ENCODE measurements at places on chromosomes 7 and 10.

DNA sequence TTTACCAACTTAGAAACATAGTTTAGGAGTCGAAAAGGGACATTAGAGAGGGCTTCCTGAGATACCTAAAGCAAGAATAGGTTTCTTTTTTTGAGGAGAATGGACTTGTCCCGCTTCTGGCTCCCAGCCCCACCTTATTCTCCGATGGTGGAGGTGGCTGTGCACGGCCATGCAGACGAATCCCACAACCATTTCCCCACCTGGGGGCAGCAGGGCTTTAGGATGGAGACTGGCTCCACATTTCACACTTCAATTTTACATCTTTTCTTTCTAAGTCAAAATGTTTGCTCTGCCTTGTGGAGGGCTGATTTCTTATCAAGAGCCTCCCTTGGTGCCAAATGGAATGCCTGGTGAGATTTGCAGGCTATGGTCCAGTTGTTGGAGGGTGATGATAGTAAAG is 118.5 kb downstream of the GLRX3 start:
- DNase-seq, result no peak

- no peak for DNase-seq
These were observed 694.5 kb downstream of the NXPH1 start for GRCh38 chr7:9127901-9128300.

GRCh38 chr10:61452151-61452651 is 980 bp downstream of the TMEM26 start:
- DNase-seq, result no peak

DNA sequence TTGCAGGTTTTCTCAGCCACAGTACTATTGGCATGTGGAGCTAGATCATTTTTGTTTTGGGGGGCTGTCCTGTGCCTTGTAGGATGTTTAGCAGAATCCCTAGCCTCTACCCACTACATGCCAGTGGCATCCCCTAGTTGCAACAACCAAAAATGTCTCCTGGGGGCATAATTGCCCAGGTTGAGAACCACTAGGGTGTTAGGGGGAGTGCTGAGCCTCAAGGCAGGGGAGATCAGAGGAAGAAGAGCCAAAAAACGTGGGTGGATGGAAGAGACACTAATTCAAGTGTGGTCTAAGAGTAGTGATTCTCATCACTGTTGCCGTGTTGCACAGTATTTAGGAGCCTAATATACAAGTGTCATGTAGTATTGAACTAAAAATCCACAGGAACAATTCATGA is 31.7 kb upstream of the CCNY start:
- no peak for DNase-seq

DNA sequence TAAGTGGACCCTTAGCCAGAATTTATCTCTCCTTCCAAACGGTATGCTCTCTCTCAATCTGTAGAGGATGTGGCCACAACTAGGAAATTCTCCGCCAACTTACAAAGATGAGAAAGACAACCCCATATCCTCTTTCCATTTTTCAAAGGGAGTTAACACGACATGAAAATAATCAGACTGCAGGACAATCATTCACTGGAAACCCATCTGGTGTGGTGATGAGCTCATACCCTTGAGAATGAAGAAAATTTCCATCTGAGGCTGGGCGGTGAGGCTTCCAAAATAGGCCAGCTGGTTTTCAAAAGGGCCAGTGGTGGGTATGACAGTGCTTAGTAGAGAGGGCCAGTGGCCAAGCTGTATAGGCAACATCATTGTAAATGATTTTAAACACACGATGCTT is 369.6 kb downstream of the FRMD4A start:
- DNase-seq, result peak; percentile 77

DNA sequence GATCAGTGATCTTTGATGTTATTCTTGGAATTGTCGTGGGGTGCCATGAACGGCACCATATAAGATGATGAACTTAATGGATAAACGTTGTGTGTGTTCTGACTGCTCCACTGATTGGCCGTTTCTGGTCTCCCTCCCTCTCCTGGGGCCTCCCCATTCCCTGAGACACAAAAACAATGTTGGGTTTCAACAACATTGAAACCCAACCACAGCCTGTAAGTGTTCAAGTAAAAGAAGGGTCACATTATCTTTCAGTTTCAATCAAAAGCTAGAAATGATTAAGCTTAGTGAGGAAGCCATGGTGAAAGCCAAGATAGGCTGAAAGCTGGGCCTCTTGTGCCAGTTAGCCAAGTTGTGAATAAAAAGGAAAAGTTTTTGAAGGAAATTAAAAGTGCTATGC is 19.5 kb downstream of the EN2 start:
- DNase-seq, result no peak

- DNase-seq, result no peak
These were observed 30.4 kb downstream of the TMEM270 start for GRCh38 chr7:73891178-73891885.

GRCh38 chr7:91634485-91635177 is 245.9 kb downstream of the MTERF1 start:
- no peak for DNase-seq

DNA sequence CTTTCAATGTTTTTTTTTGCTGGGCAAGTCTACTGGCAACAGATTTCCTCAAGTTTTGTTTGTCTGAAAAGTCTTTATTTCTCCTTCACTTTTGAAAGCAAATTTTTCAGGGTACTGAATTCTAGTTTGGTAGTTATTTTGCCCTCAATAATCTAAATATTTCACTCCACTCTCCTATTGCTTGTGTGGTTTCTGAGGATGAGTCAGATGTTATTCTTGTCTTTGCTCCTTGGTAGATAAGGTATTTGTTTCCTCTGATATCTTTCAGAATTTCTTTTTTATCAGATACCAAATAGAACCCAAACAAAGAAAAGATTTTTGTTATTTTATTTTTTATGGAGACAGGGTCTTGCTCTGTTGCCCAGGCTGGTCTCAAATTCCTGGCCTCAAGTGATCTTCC is 99.2 kb upstream of the MALRD1 start:
- no peak for DNase-seq

DNA sequence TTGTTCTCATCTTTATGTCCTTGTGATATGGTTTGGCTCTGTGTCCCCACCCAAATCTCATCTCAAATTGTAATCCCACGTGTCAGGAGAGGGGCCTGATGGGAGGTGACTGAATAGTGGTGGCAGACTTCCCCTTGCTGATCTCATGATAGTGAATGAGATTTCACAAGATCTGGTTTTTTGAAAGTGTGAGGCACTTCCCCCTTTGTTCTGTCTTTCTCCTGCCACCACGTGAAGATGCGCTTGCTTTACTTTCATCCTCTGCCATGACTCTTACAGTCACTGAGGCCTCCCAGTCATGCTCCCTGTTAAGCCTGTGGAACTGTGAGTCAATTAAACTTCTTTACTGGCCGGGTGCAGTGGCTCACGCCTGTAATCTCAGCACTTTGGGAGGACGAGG is 161.0 kb downstream of the HERPUD2 start:
- DNase-seq, result no peak

GRCh38 chr7:41699516-41699915 is 3.4 kb downstream of the INHBA start:
- no peak for DNase-seq

DNA sequence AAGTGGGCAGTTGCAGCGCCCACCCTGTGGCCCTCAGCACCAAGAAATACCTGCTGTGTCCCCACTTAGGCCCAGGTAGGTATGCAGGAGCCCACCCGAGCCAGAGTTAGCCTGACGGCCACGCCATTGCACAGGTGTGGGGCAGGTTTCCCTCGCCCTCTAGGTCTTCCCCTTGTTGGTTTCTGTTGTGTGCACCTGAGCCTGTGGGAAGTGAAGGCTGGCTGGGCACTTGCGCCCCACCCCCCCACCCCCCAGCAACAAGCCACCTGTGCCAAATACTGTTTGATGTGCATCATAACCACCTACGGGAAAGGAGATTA is at the start of gene CCDC201:
Gene CCDC201, minus strand, starts transcription at position 48 of the 320 bp plus-strand sequence. CDS start 75 bp downstream, outside the sequence.
- DNase-seq, result no peak

- DNase-seq, result no peak
These were observed 16.3 kb upstream of the INMT start for GRCh38 chr7:30735631-30736030.

DNA sequence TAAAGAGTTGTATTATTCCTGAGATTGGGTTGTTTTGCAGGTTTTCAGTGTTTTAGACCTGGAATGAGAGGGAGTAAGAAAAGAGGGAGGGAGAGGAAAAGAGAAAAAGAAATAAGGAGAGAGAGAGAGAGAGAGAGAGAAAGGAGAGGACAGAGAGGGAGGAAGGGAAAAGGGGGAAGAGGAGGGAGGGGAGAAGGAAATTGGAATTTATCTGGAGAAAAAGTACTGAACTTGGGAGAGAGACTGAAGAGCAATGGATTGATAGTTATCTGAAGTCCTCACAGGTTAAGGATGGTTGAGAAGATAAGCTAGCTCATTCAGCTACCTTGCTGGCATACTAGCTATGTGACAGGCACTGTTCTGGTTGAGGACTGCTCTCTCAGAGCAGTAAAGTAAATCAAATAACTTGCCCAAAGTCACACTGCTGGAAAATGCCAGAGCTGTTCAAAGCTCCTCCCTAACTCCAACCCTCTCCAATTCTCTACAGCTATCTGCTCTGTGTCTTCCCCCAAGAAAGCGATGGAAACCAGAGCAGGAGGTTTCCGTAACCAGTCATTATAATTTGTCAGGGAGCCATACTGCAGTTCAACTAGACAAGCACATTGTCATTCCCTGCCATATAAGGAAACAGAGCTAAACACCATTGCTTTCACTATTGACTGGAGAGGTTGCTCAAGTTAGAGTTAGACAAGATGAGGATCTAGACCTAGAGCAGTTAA is 10.7 kb downstream of the CALD1 start:
- DNase-seq, result no peak

GRCh38 chr10:71150796-71151195 is 61.6 kb upstream of the UNC5B start:
- no peak for DNase-seq

DNA sequence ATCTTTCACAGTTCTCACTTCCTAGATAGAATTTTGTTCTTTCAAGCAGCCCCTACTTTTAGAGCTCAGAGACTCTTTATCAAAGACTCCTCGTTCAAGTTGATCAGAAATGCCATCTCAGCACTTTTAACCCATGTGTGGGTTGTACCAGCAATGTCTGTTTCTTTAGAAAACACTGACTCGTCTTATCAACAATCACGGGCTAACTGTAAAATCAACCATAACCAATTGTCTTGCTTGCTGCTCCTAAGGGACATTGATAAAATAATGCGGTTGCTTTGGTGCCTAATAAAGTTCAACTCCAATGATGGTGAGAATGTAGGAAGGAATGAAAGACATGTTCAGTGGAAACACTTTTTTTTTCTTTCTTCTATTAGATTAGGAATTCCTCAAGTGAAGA is 12.9 kb upstream of the CDK6 start:
- DNase-seq, result no peak

GRCh38 chr10:119304541-119304940 is 97.2 kb downstream of the GRK5 start:
- no peak for DNase-seq

DNA sequence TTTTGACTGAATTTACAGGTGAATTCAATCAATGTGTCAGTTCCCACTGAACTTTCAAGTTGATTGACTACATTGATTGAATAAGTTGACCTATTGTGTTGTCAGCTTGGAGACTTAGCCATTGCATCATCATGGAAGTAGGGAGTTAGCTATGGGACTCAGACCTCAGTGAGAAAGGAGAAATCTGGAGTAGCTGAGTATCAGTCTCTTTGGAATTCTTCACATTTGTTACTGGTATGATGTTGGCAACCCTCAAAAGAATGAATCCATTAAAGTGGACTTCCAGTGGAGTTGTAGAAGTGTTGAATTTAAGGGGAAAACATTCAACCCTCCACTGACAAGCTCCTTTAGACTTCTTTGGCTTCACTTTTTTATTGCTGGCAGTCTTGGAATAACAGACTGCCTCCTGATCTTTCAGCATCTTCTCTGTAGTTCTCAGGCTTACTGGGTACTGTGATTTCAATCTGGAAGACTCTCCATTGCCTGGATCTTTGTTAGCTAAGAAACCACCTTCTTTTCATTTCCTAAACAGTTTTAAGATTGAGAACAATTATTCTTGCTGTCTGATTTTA is 160.3 kb upstream of the NRP1 start:
- DNase-seq, result no peak

- DNase-seq, result no peak
These were observed 20.0 kb downstream of the FOXI2 start for GRCh38 chr10:127757033-127757432.

GRCh38 chr7:113921363-113921762 is 2.6 kb upstream of the PPP1R3A start:
- no peak for DNase-seq

GRCh38 chr10:20991526-20991925 is 94.4 kb upstream of the NEBL start:
- no peak for DNase-seq

GRCh38 chr7:129037585-129037984 is 17.3 kb downstream of the TNPO3 start:
- no peak for DNase-seq
